ENCODE measurements at places on chromosomes 1 and 21.
A peak's percentile ranks its signal among the peaks of the same experiment; 100 is the strongest.

GRCh38 chr1:37047542-37047941 is 13.2 kb upstream of the GRIK3 start:
- H3K36me3 ChIP-seq: no peaks in the 10 kb centered on the region
- no peaks in the 10 kb centered on the region for H3K4me1 ChIP-seq
- H3K27ac ChIP-seq: no peak overlapping the region
- no peak for DNase-seq
- no peak overlapping the region for H3K4me3 ChIP-seq

GRCh38 chr1:12443151-12443550 is 174.9 kb downstream of the DHRS3 start:
- no peak for DNase-seq
- H3K36me3 ChIP-seq: peaks cover 35% of the 10 kb centered on the region
- peaks cover 47% of the 10 kb centered on the region for H3K4me1 ChIP-seq
- no peak overlapping the region for H3K4me3 ChIP-seq
- H3K27ac ChIP-seq: no peak overlapping the region

GRCh38 chr1:157154291-157154690 is 16.1 kb upstream of the ETV3 start:
- DNase-seq: no peak
- H3K4me3 ChIP-seq: no peak overlapping the region
- H3K4me1 ChIP-seq: peaks cover 26% of the 10 kb centered on the region
- no peak overlapping the region for H3K27ac ChIP-seq
- no peaks in the 10 kb centered on the region for H3K36me3 ChIP-seq
- H3K27me3 ChIP-seq: peaks cover 11% of the 10 kb centered on the region

- H3K4me3 ChIP-seq: no peak overlapping the region
- peaks cover 36% of the 10 kb centered on the region for H3K27me3 ChIP-seq
- no peak overlapping the region for H3K27ac ChIP-seq
- peaks cover 3% of the 10 kb centered on the region for H3K4me1 ChIP-seq
These were observed 2.4 kb downstream of the GRIK3 start for GRCh38 chr1:37031871-37032270.

- peaks cover 3% of the 10 kb centered on the region for H3K36me3 ChIP-seq
- no peak overlapping the region for H3K4me3 ChIP-seq
- DNase-seq: no peak
- no peaks in the 10 kb centered on the region for H3K27me3 ChIP-seq
- peak overlapping the region; percentile 72 for H3K27ac ChIP-seq
These were observed 41.4 kb downstream of the S1PR1 start for GRCh38 chr1:101278238-101278637.

DNA sequence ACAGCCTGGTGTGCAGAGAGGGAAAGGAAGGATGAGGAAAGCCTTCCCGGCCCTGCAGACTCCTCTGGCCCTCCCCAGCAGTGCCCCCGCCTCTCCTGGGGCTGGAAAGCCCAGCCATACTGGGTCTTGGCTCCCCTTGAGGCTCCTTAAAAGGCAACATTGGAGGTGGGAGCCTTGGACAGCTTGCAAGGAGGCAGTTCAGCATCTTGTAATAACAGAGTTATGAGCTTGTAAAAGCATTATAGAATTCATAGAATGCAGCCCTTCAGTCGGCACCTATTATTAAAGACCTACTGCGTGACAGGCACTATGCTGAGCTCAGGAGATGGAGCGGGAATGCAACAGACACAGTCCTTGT is 4.2 kb downstream of the TINAGL1 start:
- H3K27me3 ChIP-seq: peaks cover 7% of the 10 kb centered on the region
- no peak for DNase-seq
- H3K4me3 ChIP-seq: no peak overlapping the region
- no peaks in the 10 kb centered on the region for H3K36me3 ChIP-seq
- H3K27ac ChIP-seq: no peak overlapping the region
- H3K4me1 ChIP-seq: peaks cover 3% of the 10 kb centered on the region

- peaks cover 4% of the 10 kb centered on the region for H3K27me3 ChIP-seq
- H3K36me3 ChIP-seq: no peaks in the 10 kb centered on the region
- H3K4me1 ChIP-seq: no peaks in the 10 kb centered on the region
- DNase-seq: no peak
- H3K4me3 ChIP-seq: no peak overlapping the region
- no peak overlapping the region for H3K27ac ChIP-seq
These were observed 95.4 kb upstream of the CLDN14 start for GRCh38 chr21:36575306-36575705.

GRCh38 chr1:240776237-240776636 is 164.3 kb upstream of the GREM2 start:
- no peaks in the 10 kb centered on the region for H3K4me1 ChIP-seq
- H3K36me3 ChIP-seq: no peaks in the 10 kb centered on the region
- peaks cover under 1% of the 10 kb centered on the region for H3K27me3 ChIP-seq
- H3K4me3 ChIP-seq: no peak overlapping the region
- no peak for DNase-seq
- no peak overlapping the region for H3K27ac ChIP-seq

DNA sequence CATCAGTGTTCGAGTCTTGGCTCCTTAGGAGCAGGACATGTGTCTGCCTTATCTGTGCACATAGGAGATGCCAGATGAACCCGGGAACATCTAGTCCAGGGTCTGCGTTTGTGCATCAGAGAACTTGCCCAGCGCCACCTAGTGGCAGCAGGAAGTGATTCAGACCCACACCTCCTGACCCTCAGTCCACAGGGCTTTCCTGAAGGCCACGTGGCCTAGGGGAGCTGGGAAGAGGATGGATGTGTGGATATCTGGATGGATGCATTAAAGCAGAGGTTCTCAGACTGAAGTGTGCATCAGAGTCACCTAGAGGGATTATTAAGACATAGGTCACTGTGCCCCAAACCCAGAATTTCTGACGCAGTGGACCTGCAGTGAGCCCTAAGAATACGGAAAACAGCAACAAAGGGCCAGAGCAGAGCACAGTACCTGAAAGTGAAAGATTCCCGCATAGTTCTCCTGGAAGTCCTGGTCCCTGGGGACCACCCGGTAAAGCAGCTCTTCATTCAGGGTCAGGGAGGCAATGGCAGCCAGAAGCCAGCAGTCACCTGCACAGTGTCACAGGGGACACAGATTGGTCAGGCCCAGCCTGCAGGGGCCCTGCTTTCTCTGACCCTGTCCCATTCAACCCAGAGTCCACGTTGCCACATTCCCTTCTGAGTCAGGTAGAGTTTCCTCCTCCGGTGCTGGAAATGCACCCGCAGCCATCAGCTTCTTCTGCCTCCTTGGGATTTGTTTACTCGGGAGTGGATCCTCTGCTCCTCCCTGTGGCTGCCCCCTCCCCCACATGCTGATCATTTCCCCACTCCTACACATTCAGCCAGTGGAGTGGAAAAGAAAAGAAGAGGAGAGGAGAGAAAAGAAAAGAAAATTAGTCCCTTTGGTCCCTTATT is 37.0 kb downstream of the CAPN8 start:
- H3K27ac ChIP-seq: no peak overlapping the region
- H3K27me3 ChIP-seq: no peaks in the 10 kb centered on the region
- H3K4me1 ChIP-seq: no peaks in the 10 kb centered on the region
- peak; percentile 60 for DNase-seq
- no peak overlapping the region for H3K4me3 ChIP-seq
- H3K36me3 ChIP-seq: no peaks in the 10 kb centered on the region

GRCh38 chr1:2475571-2475970 is 518 bp upstream of the PLCH2 start:
- DNase-seq: no peak
- no peaks in the 10 kb centered on the region for H3K4me1 ChIP-seq

DNA sequence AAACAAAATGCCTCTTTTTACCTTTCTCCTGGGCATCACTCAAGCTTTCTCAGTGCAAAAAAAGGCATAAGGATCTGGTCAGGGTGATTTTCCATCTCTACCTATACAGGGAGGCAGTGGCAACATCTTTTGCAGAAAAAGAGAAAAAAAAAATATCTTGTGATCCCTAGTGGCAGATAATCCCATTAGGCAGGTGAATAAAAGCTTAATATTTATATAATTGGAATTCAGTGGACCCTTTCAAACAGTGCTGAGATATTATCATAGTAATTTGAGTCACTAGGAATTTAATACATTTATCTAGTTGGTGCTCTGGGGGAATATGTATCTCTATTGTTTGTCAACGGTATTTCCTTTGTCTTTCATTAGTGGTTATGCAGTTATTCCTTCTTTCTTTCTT is 29.9 kb upstream of the CXADR start:
- no peaks in the 10 kb centered on the region for H3K36me3 ChIP-seq
- no peak overlapping the region for H3K4me3 ChIP-seq
- no peaks in the 10 kb centered on the region for H3K27me3 ChIP-seq

- peak overlapping the region; percentile 73 for H3K27ac ChIP-seq
- peaks cover 82% of the 10 kb centered on the region for H3K4me1 ChIP-seq
- H3K4me3 ChIP-seq: no peak overlapping the region
These were observed 42.1 kb downstream of the DYRK1A start for GRCh38 chr21:37408464-37409193.

GRCh38 chr1:154729577-154729976 is 121.6 kb upstream of the ADAR start:
- H3K4me1 ChIP-seq: peaks cover 41% of the 10 kb centered on the region
- no peak overlapping the region for H3K4me3 ChIP-seq
- DNase-seq: no peak
- no peak overlapping the region for H3K27ac ChIP-seq
- no peaks in the 10 kb centered on the region for H3K36me3 ChIP-seq

DNA sequence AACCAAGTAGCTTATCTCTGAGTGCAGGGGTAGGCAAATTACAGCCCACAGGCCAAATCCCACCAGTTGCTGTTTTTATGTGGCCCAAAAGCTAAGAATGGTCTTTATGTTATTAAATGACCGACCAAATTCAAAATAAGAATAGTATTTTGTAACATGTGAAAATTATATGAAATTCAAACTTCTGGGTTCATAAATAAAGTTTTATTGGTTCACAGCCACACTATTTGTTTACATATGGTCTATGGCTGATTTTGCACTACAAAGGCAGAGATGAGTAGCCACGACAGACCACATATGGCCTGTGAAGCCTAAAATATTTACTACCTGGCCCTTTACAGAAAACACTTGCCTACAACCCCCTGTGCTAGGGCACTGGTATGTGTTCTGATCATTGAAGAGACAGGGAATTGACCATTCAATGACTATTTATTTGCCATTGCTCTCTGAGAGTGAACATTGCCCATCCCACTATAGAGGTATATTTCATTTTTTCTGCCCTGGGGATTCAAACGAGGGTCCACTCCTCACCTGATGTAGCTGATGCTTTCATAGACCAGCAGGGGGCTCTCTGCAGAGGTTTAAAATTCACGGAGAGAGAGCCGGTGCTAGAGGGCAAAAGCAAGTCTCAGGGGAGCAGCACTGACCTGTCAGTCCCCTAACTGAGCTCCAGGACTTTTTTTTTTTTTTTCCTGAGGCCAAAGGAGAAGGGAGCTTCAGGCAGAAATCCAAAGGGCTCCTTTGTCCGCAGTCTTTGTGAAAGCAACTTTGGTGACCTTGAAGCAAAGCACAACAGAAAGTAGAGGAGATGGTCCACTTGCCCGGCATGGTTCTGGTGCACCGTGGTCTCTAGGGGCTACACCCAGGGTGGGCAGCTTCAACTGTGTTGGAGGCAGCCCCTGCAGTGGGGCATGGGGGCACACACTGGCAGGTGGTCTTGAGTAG is 7.3 kb upstream of the GNL2 start:
- no peaks in the 10 kb centered on the region for H3K4me1 ChIP-seq
- no peak overlapping the region for H3K4me3 ChIP-seq
- H3K36me3 ChIP-seq: no peaks in the 10 kb centered on the region
- no peak overlapping the region for H3K27ac ChIP-seq
- no peaks in the 10 kb centered on the region for H3K27me3 ChIP-seq

DNA sequence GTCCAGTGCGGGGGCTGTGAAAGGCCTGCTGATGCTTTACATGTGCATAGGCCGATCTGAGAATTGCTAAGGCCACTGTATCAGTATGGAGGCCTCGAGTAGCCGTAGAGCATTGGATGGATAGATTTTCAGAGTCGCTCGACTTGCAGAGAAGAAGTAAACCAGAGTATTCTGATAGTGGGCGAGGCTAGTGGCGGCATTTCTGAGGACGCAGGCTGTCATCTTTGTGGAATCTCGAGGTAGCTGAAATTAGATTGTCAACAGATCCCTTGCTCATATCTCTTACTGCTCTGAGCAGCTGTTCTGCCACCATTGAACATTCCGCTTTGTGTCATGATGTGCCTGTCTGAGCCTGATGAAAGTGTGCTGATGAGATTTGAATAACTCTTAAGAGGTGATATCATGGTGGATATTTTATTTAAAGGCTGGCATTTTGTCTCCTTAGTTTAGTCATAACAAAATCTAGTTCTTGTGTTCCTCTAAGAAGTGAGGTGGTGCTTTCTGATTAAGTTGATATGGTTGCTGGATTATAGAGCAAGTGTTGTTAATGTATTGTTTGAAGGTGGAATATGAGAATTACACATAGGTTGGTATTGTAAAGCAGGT is 1.5 kb downstream of the KIF1B start:
- H3K27me3 ChIP-seq: no peaks in the 10 kb centered on the region
- peak overlapping the region; percentile 76 for H3K4me3 ChIP-seq
- peak; percentile 40 for DNase-seq
- H3K27ac ChIP-seq: peak overlapping the region; percentile 35
- no peaks in the 10 kb centered on the region for H3K36me3 ChIP-seq
- peaks cover 48% of the 10 kb centered on the region for H3K4me1 ChIP-seq

DNA sequence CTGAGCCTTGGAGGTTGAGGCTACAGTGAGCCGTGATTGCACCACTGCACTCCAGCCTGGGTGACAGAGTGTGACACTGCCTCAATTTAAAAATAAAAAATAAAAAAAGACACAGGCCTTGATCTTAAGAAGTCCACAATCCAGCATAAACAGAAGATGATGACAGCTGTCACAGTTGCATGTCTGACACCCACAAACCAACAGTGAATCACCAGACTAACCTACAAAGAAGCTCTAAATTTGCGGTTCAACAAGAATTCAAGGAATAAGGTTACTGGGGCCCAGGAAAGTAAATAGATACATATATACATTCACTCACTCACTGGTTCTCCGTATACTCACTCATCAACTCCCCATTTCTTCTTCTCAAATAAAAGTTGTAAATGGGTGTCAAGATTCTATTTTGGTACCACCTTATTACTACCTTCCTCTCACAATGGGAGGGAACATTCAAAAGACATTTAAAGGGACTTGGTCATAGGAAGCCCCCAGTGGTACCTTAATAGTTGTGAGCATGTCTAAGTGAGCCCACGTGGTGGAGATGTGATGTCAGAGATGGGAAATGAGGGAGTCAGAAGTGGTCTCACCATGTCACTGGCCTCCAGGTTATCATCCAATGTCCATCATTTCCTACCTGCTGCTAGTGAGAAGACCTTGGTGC is 66.9 kb upstream of the PRDX6 start:
- H3K4me1 ChIP-seq: peaks cover 26% of the 10 kb centered on the region
- H3K27ac ChIP-seq: no peak overlapping the region
- peak; percentile 22 for DNase-seq
- no peaks in the 10 kb centered on the region for H3K27me3 ChIP-seq
- H3K36me3 ChIP-seq: peaks cover 3% of the 10 kb centered on the region

GRCh38 chr1:9716404-9717192 is 65.1 kb downstream of the PIK3CD start:
- peaks cover 50% of the 10 kb centered on the region for H3K36me3 ChIP-seq
- peak overlapping the region; percentile 94 for H3K27ac ChIP-seq
- peak overlapping the region; percentile 87 for H3K4me3 ChIP-seq

- H3K36me3 ChIP-seq: no peaks in the 10 kb centered on the region
- no peak overlapping the region for H3K27ac ChIP-seq
- H3K4me3 ChIP-seq: no peak overlapping the region
- no peaks in the 10 kb centered on the region for H3K27me3 ChIP-seq
These were observed 7.5 kb upstream of the ZNF436 start for GRCh38 chr1:23376890-23377811.

- peaks cover 10% of the 10 kb centered on the region for H3K4me1 ChIP-seq
- DNase-seq: no peak
- H3K27me3 ChIP-seq: peaks cover 3% of the 10 kb centered on the region
- H3K27ac ChIP-seq: no peak overlapping the region
These were observed 55.0 kb downstream of the PLXNA2 start for GRCh38 chr1:208189183-208189582.

Data from activated CD4-positive, alpha-beta memory T cell treated with anti-CD3 and anti-CD28 coated beads for 36 hours (primary cell).